ENCODE measurements at places on chromosomes 3 and 15.

DNA sequence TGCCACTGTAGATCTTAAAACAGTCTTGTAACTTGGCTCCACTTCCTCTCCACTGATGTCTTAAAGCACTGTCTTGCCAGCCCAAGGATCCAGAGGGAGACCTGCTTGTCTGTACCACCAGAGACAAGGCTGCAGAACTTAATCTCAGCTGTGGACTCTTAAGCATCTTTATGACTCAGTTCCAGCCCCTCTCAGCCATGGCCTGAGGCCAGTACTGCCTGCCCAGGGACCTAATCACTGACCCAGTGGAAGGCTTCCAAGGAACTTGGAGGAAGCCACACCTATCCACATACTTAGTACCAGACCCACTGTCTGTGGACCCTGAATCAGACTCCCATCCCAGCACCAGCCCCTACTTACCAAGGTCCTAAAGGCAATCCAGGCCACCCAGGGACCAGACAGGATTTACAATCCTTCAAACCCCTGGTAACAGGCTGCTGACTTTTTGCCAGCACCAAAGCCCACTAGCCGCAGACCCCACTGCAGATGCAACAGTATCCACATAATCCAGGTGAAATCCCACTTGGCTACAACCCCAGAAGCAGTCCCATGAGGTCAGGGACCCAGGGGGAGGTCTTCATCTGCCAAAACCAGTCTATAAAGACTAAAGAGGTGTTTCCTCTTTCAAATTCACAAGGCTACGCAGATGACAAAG lies 41.9 kb upstream of the PRR20G start:
- H3K4me3 ChIP-seq = no peak overlapping the region
- no peaks in the 10 kb centered on the region for H3K36me3 ChIP-seq
- DNase-seq = no peak

GRCh38 chr3:9553948-9554513 lies 409 bp upstream of the LHFPL4 start:
- H3K36me3 ChIP-seq = no peaks in the 10 kb centered on the region
- no peak overlapping the region for H3K27ac ChIP-seq
- no peaks in the 10 kb centered on the region for H3K4me1 ChIP-seq

- no peaks in the 10 kb centered on the region for H3K4me1 ChIP-seq
- H3K36me3 ChIP-seq = no peaks in the 10 kb centered on the region
- no peak overlapping the region for H3K4me3 ChIP-seq
- DNase-seq = no peak
- H3K27me3 ChIP-seq = no peaks in the 10 kb centered on the region
Measured at GRCh38 chr3:152477422-152477821, 208.7 kb downstream of the MBNL1 start.

DNA sequence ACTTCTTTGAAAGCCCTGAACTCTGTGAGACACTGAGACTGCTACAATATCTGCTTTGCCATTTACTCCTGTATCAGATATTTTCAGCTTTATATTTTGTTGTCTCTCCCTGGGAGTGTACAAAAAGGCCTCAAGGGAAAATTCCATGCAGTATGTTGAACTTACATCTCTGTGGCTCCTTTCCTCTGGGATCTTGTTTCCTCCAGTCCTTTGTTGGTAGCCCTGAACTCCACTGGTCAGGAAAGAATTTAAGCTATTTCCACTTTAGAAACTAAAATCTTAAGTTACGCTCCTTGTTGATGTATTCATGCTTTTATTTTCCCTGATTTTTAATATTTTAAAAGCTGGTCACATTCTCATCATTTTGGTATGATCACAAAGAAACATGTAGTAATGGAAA lies 277.9 kb downstream of the FHIT start:
- no peaks in the 10 kb centered on the region for H3K4me1 ChIP-seq
- H3K4me3 ChIP-seq = no peak overlapping the region
- no peaks in the 10 kb centered on the region for H3K36me3 ChIP-seq
- H3K27ac ChIP-seq = no peak overlapping the region
- no peak for DNase-seq

- H3K36me3 ChIP-seq = no peaks in the 10 kb centered on the region
- no peak overlapping the region for H3K4me3 ChIP-seq
- no peaks in the 10 kb centered on the region for H3K4me1 ChIP-seq
Measured at GRCh38 chr3:143571548-143571947, 276.7 kb downstream of the SLC9A9 start.

DNA sequence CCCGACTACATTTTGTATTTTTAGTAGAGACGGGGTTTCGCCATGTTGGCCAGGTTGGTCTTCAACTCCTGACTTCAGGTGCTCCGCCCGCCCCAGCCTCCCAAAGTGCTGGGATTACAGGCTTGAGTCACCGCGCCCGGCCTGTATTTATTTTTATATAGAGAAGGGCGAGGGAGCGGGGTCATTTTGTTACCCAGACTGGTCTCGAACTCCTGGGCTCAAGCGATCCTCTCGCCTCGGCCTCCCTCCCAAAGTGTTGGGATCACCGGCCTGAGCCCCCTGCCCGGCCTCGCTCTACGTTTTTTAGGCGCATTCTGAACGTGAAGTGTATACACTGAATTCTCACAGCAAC lies 514 bp upstream of the PPP4R2 start:
- H3K4me3 ChIP-seq = peak overlapping the region; percentile 93
- H3K27ac ChIP-seq = peak overlapping the region; percentile 95
- DNase-seq = no peak
- no peaks in the 10 kb centered on the region for H3K27me3 ChIP-seq
- H3K36me3 ChIP-seq = no peaks in the 10 kb centered on the region

DNA sequence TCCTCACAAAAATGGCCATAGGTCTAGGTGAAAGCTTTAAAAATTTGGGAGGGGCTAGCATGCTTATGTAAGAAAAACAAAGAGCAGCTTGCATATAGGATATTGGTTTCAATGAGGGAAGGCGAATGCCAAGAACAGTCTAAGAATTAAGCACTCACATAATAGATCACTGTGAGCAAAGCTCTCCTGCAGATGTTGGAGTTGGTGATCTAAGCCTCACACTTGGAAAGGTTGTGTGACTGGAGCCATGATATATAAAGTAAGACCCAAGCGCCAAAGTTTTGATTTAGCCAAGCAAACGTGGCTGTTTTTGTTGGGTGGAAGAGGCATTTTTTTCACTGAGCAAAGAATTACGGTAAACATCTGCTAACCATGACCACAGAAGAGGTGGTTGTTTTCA lies 237.5 kb downstream of the FOXP1 start:
- DNase-seq = no peak
- no peaks in the 10 kb centered on the region for H3K27me3 ChIP-seq
- H3K4me1 ChIP-seq = peaks cover 4% of the 10 kb centered on the region
- no peak overlapping the region for H3K27ac ChIP-seq

- H3K4me1 ChIP-seq = peaks cover 21% of the 10 kb centered on the region
- no peak overlapping the region for H3K4me3 ChIP-seq
- peaks cover 17% of the 10 kb centered on the region for H3K27me3 ChIP-seq
- no peaks in the 10 kb centered on the region for H3K36me3 ChIP-seq
- H3K27ac ChIP-seq = peak overlapping the region; percentile 11
Measured at GRCh38 chr3:193970773-193971206, 165.2 kb upstream of the HES1 start.

- H3K4me3 ChIP-seq = no peak overlapping the region
- DNase-seq = no peak
- H3K27me3 ChIP-seq = no peaks in the 10 kb centered on the region
- H3K4me1 ChIP-seq = no peaks in the 10 kb centered on the region
- no peak overlapping the region for H3K27ac ChIP-seq
Measured at GRCh38 chr3:4139462-4140140, 163.6 kb upstream of the SETMAR start.

DNA sequence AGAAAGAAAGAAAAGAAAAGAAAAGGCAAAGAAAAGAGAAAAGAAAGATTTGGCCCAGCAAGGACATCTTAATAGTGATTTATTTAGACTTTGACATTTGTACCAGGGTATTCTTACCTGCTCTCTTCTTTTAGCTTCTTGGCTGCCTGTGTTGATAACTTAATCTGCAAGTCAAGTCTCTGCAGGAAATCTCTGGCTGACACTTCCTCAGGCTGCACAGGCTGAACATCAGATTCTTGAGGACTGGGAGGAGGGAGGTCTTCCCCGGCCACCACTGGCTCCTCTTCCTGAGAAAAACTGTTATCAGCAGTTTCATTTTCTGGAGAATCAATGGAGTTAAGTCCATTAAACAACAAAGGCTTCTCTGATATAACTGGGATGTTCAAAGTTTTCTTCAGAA lies 12.8 kb downstream of the LYSMD2 start:
- peaks cover 10% of the 10 kb centered on the region for H3K36me3 ChIP-seq
- no peak for DNase-seq
- no peak overlapping the region for H3K27ac ChIP-seq
- H3K27me3 ChIP-seq = no peaks in the 10 kb centered on the region

DNA sequence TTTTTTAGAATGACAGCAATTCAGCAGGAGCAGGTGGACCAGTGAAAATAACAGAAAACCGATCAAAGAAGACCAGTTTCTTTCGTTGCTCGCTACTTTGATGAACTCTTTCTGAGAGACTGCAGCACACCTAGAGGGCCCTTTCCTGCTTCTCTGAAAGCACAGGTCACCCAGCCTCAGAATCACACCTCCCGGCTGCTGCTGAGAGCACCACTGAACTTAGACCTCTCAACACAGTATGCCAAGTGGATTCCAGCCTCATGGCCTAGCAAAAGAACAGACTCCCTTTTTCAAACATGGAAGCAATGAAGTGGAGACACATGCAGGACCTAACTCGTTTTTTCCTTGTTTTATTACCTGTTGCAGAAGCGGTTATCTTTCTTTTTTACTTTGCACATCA lies 13.9 kb upstream of the APH1B start:
- no peak overlapping the region for H3K27ac ChIP-seq
- H3K36me3 ChIP-seq = peaks cover 15% of the 10 kb centered on the region
- H3K27me3 ChIP-seq = no peaks in the 10 kb centered on the region
- no peaks in the 10 kb centered on the region for H3K4me1 ChIP-seq

GRCh38 chr15:63715818-63716217 lies 117.9 kb downstream of the HERC1 start:
- H3K4me3 ChIP-seq = no peak overlapping the region
- H3K4me1 ChIP-seq = no peaks in the 10 kb centered on the region
- no peak overlapping the region for H3K27ac ChIP-seq
- no peaks in the 10 kb centered on the region for H3K27me3 ChIP-seq

DNA sequence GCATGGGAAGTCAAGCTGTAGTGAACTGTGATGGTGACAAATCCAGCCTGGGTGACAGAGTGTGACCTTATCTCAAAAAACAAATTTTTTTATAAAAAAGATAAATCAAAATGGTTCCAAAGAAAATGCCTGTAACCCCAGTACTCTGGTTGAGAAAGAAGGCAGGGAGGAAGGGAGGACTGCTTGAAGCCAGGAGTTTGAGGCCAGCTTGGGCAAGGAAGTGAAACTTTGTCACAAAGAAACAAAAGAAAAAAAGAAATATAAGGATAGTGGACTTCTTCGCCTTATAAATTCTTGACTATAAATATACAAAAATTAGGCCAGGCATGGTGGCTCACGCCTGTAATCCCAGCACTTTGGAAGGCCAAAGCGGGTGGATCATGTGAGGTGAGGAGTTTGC lies 34.1 kb downstream of the SMARCC1 start:
- peaks cover 26% of the 10 kb centered on the region for H3K36me3 ChIP-seq
- no peak for DNase-seq
- H3K27me3 ChIP-seq = no peaks in the 10 kb centered on the region
- no peak overlapping the region for H3K27ac ChIP-seq
- no peaks in the 10 kb centered on the region for H3K4me1 ChIP-seq

GRCh38 chr3:69772152-69772867 lies 33.0 kb downstream of the MITF start:
- no peak for DNase-seq
- H3K27me3 ChIP-seq = no peaks in the 10 kb centered on the region
- H3K4me3 ChIP-seq = no peak overlapping the region
- no peaks in the 10 kb centered on the region for H3K36me3 ChIP-seq

- DNase-seq = no peak
- no peaks in the 10 kb centered on the region for H3K27me3 ChIP-seq
- no peak overlapping the region for H3K4me3 ChIP-seq
Measured at GRCh38 chr3:8713901-8714759, 19.5 kb upstream of the CAV3 start.
